AG04450 (cell line): ENCODE measurements at places on chromosomes 2 and 18. TPM values are rescaled to one million over a fixed set of nuclear protein-coding genes. Genes with fewer than 3 reads are reported as not detected.

LYG1 gene
- 0.52 and 0.86 TPM in 2 replicates for polyA plus RNA-seq

STARD6 gene
- 0.14 TPM in 1 of 2 replicates, not detected in the other for polyA plus RNA-seq

ASAP2 gene
- polyA plus RNA-seq: 24.6 and 30.0 TPM in 2 replicates

PLGLB1 gene
- polyA plus RNA-seq: 0.56 and 0.79 TPM in 2 replicates

CCDC138 gene
- polyA plus RNA-seq: 1.8 and 2.8 TPM in 2 replicates

PRSS56 gene
- not detected in 2 replicates for polyA plus RNA-seq

MTLN gene
- polyA plus RNA-seq: 6.0 and 6.5 TPM in 2 replicates

DNA sequence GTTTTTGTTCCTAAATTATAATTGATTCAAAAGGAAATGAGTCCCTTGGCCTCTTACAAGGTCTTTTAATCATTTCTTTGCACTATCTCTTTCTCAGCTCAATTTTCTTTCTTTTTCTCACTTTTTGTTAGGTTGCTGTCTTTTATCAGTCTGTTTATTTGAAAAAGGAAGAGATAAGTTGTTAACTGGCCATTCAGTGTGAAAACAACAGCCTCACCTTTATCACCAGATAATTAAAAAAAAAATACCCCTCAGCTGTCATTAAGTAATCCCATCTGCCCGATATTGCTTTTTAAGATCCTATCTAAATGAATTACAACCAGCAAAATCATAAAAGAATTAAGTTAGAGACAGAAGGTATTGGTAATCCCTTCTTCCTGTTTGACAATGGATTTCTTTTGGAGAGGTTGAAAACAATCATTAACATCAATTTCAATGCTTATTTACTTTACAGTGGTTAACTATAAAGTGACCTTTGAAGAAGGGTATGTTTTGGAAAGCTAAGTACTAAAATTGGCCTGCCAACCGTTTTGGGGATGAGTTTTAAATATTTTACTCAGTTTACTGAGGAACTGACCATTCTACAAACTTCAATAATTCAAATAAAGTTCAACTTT lies 104.9 kb downstream of the TGIF1 start:
- DNase-seq: no peak

GRCh38 chr2:149902081-149902480 lies 314.5 kb upstream of the MMADHC start:
- DNase-seq: no peak

GRCh38 chr2:134737671-134738070 lies 18.9 kb upstream of the TMEM163 start:
- DNase-seq: no peak

DNA sequence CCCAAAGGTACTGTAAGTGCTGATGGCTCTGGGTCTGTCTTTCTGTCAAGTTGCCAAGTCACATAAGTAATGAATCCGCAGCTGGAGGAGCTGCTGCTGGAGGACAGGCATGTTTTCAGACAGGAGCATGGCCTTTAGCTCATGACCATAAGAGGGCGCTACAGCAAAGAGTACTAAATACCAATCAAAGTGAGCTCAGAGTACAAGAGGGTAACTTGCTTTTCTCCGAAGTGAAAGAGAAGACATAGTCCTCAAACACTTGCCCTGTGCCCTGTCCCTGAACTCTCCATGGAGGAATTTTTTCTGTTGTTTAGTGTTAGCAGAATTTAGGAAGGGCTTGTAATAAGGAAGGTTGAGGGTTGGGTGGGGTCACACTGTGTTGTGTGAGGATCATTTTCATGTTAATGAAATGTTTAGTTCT lies 58.0 kb upstream of the EML6 start:
- no peak for DNase-seq

- no peak for DNase-seq
Measured at GRCh38 chr2:54638103-54638502, 85.4 kb upstream of the EML6 start.

DNA sequence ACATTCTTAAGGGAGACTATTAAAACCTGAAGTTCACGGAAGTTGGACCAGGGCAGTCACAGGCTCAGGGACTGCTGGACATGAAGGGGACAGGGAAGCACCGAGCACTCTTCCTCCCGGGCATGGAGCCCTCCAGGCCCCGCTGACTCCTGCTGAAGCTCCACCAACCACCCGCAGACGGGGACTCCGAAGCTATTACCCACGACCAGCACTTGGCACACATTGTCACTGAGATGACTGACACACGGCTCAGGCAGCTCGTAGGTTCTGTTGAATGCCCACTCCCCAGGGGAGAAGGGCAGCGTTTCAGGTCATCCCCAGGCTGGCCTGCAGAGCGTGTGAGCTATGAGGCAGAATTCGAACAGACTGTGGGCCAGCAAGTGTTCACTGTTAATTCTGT lies 234.8 kb downstream of the NDUFA10 start:
- no peak for DNase-seq

DNA sequence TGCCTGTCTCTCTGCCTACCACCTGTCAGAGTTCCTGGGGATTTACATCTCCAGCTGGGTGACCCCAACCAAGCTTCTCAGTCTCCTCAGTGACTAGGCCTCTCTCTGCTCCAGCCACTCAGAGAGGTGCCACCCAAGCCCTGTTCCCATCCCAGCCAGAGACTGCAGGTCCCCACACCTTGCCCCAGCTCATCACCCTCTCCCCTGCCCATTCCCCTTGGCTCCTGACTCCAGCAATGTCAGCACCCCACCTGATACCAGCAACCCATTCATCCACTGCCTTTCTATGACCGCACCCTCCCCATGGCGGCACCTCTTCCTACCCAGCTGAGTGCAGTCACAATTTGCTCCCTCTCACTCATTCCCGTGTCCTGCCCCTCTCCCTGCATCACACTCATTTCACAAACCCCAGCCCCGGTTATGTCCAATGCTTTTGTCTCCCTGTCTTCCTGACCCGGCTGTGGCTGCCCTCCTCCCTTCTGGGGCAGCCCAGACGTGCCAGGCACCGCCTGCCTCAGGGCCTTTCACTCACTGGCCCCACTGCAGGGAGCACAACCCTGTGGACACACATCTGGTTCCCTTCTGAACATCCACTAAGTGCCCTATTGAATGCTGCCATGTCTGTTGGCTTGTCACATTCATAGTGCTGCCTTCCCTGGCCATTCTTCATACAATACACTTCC lies 494.8 kb upstream of the HS6ST1 start:
- DNase-seq: no peak

DNA sequence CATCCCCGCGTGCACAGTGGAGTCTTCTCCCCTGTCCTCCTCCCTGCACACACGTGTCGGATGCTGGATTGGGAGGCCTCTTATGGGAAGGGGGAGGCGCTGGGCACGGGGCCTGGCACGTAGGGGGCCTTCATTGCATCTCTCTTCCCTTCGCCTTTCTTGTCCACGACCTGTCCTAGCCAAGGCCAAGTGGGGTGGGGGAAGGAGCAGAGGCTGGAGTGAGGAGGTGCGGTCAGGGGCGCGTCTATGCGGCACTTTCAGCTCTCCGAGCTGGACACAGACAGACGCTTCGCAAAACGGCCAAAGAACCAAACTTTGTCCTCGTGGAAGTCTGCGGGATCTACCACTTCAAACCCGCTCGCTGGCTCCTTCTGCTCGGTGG lies 13.4 kb downstream of the ALPG start:
- no peak for DNase-seq

DNA sequence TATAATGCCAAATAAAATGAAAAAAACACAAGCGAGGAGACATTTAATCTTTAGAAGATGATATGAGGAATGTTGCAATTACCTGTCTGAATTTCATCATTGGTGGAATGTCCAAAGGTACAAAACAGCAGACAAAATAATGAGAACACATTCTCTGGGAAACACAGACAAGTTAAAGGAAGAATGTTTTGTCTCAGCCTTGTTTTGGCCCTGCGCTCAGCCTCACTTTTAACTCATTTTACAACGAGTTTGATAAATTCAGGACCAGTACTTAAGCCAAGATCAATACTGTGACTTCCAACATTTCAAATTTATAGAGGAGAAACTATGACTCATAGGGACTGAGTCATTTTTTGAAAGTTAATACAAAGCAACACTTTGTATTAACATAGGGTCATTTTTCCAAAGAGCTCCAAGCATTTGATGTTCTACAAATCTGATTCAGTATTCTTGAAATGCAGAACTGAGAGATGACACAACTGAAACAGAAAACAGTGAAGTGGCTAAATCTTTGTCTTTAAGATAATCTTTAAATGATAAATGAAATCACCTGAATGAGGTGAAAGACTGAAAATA lies 833.2 kb upstream of the CHAC2 start:
- peak; percentile 53 for DNase-seq
